ENCODE measurements at places on chromosomes 6 and 20.
A peak's percentile ranks its signal among the peaks of the same experiment; 100 is the strongest.

DNA sequence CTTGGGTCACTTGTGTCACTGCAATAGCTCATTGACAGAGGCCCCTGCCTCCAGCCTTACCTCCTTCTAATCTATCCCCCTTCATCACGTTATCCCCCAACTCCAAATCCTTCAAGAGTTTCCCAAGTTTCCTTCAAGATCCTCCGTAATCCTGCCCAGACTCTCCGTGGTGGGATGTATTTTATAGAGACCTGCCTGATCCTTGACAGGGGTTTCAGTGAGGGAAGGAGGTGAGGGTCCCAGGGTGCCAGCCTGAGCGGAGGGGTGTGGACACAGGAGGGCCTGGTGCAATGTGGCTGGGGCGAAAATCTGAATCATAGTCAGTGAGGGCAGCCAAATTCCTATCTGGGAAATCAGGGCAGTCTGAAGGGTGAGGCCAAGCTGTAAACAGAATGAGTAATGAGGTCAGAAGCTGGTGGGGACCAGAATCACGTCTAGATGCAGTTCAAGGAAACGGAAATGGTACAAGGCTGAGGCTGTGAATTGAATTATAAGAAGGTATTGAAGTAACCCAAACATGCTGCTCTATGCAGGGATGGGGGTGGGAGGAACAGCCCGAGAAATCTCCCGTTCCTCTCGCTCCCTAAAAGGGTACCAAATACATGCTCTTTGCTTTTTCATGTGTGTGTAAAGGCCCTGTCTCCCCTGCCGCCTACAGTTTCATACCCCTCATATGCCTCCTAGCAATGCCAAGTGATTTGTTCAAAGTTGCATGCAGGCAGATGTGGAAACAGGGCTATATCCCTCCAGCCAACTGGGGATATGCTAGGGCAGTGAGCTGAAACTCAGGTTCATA is 35.4 kb upstream of the PIM1 start:
- no peak for DNase-seq

DNA sequence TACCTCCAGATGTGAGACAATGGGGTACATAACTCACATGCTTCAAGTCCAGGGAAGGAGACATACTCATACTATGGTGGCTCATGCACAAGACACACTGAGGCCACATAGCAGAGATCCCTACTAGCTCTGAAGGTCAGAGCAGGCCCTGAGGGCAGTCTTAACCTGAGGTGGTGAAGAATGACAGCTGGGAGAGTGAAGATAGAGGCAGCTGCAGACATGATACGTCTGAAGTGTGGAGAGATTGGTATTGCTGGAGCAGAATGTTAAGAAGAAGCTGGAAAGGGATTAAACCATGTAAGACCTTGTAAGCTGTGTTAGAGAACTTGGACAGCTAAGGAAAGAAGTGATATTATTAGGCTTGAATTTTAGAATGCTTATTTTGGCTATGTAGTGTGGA is 32.9 kb downstream of the PGM3 start:
- peak; percentile 2 for DNase-seq

- DNase-seq = no peak
These were observed 3.2 kb downstream of the GPR63 start for GRCh38 chr6:96834070-96834469.

GRCh38 chr6:55694148-55694547 is 115.2 kb upstream of the HMGCLL1 start:
- no peak for DNase-seq

- DNase-seq = no peak
These were observed 163.6 kb downstream of the LAMA2 start for GRCh38 chr6:129046526-129046925.

DNA sequence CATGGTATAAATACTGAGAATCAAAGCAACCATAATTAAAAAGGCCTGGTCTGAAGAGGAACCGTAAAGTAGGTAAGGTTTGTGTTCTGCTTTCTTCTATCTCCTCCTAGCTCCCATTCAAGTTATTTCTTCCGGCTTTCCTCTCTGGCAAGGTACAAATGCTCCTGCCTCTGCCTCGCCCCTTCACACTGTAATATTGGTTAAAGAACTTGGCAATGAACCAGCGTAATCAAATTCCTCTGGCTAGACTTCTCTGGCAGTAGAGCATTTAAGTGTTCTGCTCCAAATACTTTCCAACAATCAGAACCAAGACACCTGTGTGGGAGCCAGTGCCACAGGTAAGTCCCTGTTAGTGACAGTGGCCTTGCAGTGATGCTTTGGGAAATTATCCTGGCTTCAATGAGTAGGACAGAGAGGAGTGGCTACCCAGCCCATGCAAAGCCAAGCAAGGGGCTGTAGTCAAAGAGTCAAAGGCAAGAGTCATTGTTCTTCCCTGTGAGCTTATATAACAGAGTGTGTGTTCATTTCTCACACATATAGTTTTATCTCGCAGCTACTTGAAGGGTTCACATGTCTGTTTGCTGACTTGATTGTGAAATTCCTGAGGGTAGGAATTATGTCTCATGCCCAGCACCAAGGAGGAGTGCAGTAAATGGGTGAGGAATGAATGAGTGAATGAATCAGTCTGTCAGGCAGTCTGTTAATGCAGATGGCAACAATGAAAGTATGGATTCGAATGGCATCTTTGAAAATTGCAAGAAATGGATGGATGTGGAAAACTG is 329.3 kb downstream of the NRN1 start:
- DNase-seq = peak; percentile 40

GRCh38 chr20:46621492-46621891 is 29.8 kb downstream of the SLC13A3 start:
- no peak for DNase-seq

GRCh38 chr6:14713966-14714631 is 531.8 kb upstream of the JARID2 start:
- no peak for DNase-seq

DNA sequence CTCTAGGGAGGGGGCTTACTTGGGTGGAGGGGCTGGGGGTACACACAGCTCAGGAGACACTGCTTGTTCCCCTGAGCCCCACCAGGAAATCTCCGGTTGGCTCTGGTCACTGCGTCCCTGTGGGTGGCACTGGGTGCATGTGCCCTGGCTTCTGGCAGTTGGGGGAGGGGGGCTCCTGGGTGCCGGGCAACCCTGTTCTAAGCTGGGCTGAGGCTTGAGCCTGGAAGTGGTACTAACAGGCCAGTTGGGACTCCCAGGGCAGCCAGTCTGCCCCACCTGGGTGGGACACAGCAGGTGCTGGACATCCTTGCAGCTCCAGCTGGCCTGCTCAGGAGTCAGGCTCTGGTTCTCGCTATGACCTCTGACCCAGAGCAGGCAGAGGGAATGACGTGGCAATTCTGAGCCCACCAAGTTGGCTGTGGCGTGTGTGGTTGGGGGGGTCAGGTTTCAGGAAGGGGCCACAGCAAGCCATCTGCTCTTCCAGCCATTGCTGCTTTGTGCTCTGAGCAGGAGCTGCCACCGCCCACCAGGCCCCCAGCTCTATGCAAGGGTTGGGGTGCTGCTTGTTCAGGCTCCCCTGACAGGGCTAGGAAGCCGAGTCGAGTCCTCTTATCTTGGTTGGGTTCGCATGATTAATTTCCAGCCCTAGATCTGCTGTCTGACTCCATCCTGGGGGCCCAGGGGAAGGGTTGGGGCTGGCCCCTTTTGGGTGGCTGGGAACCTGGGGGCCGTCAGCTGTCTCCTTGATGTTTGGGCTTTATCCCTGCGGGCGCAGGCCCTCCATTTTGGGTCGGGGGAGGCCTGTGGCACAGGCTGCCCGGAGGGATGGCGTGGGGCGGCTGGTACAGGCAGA is 590 bp downstream of the C20orf204 start:
- no peak for DNase-seq

DNA sequence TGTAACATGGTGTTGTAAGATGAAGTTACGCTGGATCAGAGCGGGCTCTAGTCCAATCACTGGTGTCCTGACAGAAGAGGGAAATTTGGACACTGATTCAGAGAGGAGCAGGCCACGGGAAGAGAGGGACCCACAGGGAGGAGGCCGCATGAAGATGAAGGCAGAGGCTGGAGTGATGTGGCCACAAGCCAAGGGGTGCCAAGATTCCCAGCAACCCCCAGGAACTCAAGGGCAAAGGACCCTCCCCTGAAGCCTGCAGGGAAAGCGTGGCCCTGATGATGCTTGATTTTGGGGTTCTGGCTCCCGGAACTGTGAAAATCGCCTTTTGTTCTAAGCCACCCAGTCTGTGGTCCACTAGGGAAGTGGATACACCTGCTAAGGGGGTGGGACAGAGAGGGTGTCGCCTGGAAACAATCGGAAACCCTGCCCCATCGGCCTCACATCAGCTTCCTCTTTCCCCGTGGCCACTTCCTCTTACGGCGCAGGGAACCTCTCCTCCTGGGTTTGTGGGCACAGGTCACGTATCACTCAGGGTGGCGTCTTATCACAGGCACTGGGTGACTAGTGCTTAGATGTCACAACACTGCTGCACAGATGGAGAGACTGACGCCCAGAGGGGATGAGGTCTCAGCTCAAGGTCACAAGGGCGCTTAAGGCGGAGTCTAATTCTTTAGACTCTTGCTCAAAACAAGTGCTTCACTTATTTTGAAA is 58.0 kb downstream of the SULF2 start:
- DNase-seq = no peak

- no peak for DNase-seq
These were observed 27.8 kb downstream of the ABT1 start for GRCh38 chr6:26624557-26624956.

DNA sequence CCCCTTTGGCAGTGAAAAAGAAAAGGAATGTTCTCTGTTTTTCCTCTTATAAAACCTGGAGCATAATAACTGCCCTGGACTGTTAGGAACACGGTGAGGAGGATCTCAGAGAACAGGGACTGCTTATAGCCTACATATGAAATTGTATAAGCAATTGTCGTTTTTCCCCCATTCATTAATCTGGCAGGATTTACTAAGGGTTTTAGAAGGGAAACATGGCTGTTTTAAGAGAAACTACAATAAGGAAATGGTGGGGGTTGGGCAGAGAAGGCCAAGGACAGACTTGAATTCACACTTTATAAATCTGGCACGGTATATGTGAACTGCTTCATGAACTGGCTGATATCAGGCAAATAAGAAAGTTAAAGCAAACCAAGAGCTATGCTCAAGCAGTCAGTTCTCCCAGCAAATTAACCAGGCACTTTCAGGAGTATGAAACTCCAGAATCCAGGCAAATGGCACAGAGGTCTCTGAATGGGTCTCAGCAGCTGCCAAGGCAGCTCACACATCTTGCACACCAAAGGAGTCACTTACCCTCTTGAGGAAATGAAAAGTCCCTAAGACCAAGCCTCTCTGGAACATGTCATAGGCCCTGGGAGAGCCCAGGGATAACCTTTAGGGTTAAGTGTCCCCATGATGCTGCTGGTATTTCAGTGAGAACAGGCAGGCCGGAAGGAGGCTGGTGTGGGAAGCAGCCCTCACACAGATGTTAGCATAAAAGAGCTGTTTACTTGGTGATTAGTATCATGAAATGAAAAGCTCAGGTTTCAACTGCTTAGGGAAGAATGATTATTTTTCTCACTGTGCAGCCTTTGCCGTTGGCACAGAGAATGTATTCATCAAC is 260.5 kb upstream of the MARCKS start:
- DNase-seq = no peak

DNA sequence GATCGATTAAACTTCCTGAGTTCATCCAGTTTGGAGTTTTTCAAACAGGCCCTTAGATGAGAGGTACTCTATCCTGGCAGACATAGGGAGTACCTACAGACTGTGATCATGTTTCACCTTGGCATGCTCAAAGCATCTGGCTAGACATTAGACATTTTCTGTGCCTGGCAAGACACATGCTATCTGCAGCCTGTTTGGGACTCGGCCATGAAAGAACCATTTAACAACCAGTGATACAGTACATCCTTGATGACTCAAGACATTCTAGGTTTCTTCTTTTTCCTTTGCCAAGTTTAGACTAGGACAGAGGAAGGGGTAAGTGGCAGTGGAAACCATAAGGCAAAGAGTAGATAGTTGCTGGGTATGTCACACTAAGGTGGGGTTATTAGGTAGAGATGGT is 15.4 kb upstream of the PAQR8 start:
- no peak for DNase-seq

DNA sequence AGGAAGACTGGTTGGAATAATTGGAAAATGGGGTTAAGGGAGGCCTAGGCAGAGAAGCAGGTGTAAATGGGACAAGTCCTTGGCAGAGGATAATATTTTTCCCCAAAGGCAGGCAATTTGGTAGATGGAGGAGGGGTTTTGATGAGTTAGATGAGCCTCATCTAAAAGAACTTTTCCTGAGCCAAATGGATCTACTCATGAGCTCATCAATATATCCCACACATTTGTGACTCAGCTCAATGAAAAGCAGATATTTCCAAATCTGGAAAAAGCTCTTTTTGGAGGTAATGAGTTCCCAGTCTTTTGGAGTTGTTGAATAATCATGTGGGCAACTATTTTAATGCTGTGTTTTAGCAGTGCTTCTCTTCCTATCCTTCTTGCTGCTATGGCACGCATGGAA is 685.5 kb upstream of the CITED2 start:
- no peak for DNase-seq

DNA sequence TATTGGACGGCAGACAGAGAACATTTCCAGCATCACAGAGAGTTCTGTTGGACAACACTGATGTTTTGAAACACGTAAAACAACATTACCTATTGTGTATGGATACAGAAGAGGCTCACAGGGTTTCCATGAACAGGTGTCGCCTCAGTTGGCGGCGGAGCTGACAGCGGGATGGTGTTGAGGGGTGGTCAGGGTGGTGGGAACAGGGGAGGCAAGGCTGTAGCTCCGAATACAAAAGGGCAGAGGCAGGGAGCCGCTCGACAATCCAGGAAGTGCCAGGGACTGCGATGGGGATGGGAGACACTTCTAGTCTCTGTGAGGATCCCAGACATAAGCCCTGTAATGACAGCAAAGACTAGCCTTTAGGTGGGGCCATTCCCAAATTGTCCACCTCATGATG is 14.5 kb upstream of the PI16 start:
- DNase-seq = no peak

DNA sequence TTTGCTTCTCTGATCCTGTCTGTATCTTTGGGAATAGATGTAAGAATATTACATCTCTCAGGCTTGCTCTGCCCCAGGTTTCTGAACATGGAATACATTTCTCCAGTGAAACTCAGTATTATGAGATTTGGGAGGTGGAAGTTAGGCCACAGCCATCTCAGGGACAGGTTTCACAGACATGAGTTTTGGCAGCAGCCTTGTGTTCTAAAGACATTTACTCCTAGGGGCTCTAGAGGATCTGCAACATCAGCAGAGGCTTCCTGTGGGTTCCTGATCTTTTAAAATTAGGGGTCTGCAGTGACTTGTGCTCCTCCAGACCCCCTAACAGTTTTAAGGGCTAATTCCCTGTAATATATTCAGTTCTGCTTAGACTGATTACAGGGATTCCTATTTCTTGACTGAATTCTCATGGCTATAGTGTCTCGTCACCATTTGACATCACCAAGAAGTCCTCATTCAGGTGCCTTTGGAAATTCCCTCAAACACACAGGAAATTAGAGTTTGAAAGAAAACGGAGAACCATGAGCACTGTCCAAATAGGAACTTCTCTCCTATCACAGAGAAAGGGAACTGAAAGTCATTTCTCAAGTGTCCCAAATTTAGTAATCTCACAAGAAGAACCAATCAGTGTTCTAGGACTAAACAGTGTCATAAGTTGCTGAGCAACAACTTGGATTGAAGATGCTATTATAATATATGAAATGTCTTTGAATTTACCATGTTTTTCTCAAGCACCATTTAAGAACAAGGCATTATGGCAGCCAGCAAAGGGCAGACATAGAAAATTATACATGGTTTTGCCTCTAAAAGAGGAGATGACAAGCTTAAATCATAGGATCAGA is 2.5 kb upstream of the HLA-DRA start:
- peak; percentile 59 for DNase-seq

GRCh38 chr6:8027965-8028651 is 36.1 kb downstream of the BLOC1S5 start:
- DNase-seq = no peak

GRCh38 chr20:11847827-11848226 is 69.9 kb upstream of the BTBD3 start:
- DNase-seq = no peak

GRCh38 chr6:120981835-120982234 is 352.4 kb downstream of the TBC1D32 start:
- DNase-seq = no peak

Data from SK-MEL-5 (cell line).